ENCODE measurements at places on chromosomes 4 and X.

- DNase-seq = peak; percentile 2
Observed at GRCh38 chr4:80362578-80363181, 27.1 kb downstream of the CFAP299 start.

- DNase-seq = peak; percentile 69
Observed at GRCh38 chr4:77360451-77360850, 203.4 kb downstream of the CCNG2 start.

GRCh38 chr4:104519588-104519987 is 24.9 kb upstream of the CXXC4 start:
- no peak for DNase-seq

- no peak for DNase-seq
Observed at GRCh38 chrX:118971552-118971951, 2.9 kb upstream of the LONRF3 start.

Data from NCI-H1105 (cell line).